Activated CD8-positive, alpha-beta memory T cell treated with anti-CD3 and anti-CD28 coated beads, Interleukin-2, amount 10 ng/mL, durations not matched to agents 7 days and 5 days (primary cell): ENCODE measurements at places on chromosomes 6 and 20. TPM values are rescaled to one million over a fixed set of nuclear protein-coding genes. Genes with fewer than 3 reads are reported as not detected.

DNA sequence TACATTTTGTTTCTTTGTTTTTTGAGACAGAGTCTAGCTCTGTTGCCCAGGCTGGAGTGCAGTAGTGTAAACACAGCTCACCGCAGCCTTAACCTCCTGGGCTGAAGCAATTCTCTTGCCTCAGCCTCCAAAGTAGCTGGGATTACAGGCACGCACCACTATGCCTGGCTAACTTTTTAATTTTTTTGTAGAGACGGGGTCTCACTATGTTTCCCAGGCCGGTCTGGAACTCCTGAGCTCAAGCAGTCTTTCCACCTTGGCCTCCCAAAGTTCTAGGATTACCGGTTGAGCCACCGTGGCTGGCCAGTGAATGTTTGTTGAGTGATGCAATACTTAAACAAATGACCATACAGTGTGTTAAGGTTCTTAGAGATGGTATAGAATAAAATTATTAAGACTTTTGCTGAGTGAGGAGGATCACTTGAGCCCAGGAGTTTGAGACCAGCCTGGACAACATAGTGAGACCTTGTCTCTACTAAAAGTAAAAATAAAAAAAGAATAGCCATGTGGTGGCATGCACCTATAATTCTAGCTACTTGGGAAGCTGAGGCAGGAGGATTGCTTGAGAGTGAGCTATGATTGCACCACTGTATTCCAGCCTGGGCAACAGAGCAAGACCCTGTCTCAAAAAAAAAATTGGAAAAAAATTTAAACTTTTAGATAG, 13.4 kb downstream of the CEP250 start:
- DNase-seq, result no peak

- DNase-seq, result no peak
Measured at GRCh38 chr6:11788043-11788442, 9.4 kb upstream of the ADTRP start.

DNA sequence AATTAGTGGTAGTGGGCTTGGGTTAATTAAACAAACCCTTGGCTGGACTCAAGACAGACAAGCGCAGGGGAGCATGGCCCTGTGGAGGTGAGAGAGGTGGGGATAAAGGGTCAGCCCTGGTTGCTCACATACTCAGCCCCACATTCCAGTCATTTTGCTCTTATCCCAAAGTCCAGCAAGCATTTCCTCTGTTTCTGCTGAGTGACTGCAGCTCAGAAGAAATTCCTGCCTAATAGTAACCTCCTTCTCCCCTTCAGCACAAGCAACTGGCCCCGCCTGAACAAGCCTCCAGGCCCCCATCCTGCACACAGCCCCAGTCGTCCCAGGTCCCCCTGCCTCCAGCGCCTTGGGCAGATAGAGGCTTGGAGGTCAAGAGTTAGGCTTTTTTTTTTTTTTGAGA, 3.6 kb upstream of the TFEB start:
- no peak for DNase-seq

GRCh38 chr20:40467703-40468411, 221.2 kb downstream of the MAFB start:
- no peak for DNase-seq

- no peak for DNase-seq
Measured at GRCh38 chr20:30892541-30893345, 364.7 kb upstream of the DEFB115 start.

ALDH5A1 gene
- total RNA-seq, result 3.7 TPM

DNA sequence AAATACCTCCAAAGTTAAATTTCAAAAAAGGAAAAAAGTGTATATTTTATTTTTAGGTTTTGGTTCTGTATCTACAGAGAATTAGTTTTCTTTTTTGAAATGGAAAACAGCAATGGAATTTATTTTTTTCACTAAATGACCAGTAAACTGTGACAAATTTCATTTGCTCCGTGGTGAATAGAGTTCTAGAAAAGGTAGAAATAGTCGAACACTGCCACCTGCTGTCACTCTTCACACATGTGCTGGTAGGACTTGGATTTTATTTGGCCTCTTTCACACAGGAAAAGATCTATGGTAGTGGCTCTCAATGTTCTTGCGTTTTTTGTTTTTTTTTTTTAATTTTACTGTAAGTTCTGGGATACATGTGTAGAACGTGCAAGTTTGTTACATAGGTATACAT, 312.5 kb downstream of the EYA4 start:
- peak; percentile 43 for DNase-seq

DNA sequence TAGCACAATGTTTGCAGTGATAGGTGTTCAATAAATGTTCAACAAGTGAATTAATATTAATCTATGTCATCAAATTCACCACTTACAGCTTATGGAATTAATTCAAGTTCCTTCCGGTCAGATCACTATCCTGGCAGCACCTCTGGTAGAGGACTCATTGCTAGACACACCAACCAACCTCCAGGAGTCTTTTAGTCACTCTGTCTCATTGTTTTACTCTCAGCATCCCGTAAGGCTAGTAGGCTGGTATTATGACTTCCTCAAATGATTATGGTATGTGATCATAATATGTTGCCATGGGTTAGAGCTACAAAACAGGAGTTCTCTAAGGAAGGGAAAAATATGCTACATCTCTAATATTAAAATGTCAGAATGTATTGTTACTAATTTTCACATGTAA, 21.7 kb upstream of the MMS22L start:
- no peak for DNase-seq

DNA sequence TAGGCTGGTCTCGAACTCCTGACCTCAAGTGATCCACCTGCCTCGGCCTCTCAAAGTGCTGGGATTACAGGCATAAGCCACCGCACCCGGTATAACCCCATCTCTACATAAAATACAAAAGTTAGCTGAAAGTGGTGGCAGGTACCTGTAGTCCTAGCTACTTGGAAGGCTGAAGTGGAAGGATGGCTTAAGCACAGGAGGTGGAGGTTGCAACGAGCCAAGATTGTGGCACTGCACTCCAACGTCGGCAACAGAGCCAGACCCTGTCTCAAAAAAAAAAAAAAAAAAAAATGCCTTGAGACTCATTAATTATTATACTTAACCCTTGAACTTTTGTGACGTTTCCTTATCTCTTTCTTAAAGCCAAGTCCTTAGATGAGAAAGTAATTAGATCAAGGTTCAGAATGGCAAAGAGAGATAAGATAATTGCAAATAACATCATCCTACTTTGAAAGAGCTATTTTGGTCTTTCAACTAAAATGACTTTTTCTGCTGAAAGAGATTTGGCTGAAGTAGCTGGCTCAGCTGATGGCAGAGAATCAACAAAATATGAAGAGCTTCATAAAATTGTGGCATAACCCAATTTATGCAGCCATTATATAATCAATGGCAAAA, 4.7 kb upstream of the SHLD1 start:
- no peak for DNase-seq

GRCh38 chr20:1375515-1375914, 17.3 kb downstream of the FKBP1A start:
- DNase-seq, result no peak

DOK5 gene
- not detected for total RNA-seq

DNA sequence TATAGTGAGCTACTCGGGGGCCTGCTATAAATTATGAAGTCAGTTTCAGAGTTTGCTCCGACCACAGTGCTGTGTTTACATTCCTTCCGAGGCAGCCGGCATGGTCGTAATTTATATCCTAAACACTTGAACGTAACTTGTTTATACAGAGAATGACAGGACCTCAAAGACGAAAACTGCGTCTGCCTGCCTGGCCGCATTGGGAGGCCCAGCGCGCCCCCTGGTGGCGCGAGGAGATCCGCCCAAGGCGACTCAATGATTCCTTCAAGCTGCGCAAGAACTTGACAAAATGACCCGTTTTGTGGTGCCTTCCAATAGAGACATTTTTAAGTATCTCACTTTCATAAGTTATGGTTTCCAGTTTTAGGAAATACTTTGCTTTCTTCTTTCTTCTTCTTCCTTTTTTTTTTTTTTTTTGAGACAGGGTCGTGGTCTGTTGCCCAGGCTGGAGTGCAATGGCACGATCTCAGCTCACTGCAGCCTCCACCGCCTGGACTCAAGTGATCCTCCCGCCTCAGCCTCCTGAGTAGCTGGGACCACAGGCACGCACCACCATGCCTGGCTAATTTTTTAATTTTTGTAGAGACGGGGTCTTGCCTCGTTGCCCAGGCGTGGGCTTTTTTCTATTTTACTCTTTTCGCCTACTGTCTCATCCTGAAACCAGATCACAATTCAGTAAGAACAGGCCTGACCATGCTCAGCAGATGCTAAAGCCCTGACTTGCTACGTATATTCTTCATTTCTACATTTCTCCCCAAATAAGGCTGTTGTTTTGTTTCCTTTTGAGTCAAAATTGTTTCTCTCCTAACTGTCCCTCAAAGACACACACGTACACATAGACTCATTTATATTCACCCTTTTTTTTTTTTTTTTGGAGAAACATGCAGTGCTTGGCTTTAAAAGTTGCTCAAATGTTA, 7.8 kb downstream of the FOXF2 start:
- peak; percentile 75 for DNase-seq

DNA sequence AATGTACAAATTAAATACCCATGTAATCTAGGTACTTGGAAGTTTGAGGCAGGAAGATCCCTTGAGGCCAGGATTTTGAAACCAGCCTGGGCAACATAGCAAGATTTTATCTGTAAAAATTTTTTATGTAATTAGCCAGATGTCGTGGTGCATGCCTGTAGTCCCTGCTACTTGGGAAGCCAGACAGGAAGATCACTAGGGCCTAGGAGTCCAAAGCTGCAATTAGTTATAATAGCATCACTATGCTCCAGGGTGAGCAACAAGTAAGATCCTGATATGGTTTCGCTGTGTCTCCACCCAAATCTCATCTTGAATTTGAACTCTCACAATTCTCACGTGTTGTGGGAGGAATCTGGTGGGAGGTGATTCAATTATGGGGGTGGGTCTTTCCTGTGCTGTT, 535.8 kb downstream of the TENT5A start:
- no peak for DNase-seq

BEND3 gene
- 4.7 TPM for total RNA-seq

DNA sequence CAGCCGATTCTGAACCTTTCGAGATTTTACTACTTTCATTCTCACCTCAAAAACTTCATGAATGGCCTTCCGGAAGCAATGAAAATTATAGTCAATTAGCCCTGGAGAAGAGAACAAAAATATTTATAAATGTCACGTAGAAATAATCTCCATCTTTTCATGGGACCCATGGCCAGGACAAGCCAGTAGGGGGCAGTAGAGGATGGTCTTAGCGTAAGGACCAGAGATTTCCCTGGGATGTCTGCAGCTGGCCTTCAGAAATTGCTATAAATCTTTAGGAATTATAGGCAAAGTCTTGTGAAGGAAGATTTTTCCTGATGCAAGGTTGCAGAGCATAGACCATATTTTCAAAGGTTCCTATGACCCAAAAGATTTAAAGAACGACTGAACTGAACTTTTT, 15.6 kb upstream of the UBE2J1 start:
- peak; percentile 73 for DNase-seq

LY6G6C gene
- total RNA-seq, result not detected

DNA sequence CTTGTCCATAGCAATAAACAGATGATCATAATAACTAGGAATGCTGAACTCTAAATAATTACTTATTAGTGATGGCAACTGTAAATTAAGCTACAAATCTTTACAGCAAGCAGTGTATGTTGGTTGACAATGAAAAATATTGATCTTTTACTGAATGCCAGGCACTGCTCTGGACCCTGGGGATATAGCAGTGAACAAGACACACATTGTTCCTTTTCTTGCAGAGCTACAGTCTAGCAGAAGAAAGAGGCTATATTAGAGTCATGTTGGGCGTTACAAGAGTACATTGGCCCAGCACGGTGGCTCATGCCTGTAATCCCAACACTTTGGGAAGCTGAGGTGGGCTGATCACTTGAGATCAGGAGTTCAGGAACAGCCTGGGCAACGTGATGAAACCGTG, 11.5 kb downstream of the PXT1 start:
- no peak for DNase-seq

DNA sequence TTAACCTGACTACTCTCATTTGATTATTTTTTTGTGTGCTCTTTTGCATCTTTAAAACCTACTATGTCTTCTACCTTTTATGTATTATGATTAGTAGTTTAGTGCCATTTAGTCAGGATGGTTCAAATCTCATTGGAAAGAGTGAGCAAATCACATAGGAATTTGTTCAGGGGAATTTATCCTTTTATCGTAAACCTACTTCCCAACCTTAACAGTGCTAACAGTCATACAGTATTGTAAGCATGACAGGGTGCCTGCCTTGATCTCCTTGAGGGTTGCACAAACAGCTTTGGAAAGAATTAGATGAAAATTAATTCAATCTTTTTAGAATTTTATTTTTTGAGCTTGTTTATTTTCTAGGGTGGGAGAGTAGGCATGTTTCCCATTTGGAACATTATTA, 18.3 kb downstream of the RNF8 start:
- DNase-seq, result no peak

DNA sequence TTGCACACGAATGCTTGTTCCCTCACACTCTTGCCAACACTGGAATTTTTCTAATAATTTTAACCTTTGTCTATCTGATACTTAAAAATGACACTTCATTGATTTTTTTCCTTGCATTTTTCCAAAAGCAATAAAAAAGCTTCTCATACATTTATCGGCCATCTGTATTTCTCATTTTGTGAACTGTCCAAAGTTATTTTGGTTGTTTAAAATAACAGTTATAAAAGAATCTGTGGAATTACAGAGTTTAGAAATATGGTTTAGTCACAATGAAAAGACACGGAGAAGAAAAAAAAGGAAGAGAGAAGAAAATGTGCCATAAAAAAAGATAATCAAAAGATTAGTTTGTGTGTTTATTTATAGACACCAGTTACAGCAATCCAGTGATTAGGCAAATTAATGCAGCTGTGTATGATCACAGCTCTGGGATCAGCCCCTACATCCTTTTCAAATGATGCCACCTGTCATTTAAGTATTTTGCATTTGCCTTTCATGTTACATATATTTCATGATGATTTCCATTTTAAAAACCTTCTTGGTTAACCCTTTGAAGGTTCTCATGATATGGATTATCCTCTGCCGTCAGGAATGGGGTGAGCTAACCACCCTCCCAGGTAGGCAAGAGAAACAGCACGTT, 171.7 kb downstream of the BACH2 start:
- no peak for DNase-seq

ANKRD60 gene
- total RNA-seq, result not detected

SIRPB1 gene
- 6.0 TPM for total RNA-seq

ZNFX1 gene
- total RNA-seq, result 88.6 TPM

- no peak for DNase-seq
Measured at GRCh38 chr6:26578741-26579140, 18.0 kb upstream of the ABT1 start.

NR2E1 gene
- not detected for total RNA-seq

ZBTB46 gene
- total RNA-seq, result 0.84 TPM

PPIL6 gene
- total RNA-seq, result not detected

GRCh38 chr20:47124181-47124717, 229.6 kb downstream of the EYA2 start:
- DNase-seq, result no peak
